ENCODE measurements at places on chromosomes 2 and 18.
A peak's percentile ranks its signal among the peaks of the same experiment; 100 is the strongest.

DNA sequence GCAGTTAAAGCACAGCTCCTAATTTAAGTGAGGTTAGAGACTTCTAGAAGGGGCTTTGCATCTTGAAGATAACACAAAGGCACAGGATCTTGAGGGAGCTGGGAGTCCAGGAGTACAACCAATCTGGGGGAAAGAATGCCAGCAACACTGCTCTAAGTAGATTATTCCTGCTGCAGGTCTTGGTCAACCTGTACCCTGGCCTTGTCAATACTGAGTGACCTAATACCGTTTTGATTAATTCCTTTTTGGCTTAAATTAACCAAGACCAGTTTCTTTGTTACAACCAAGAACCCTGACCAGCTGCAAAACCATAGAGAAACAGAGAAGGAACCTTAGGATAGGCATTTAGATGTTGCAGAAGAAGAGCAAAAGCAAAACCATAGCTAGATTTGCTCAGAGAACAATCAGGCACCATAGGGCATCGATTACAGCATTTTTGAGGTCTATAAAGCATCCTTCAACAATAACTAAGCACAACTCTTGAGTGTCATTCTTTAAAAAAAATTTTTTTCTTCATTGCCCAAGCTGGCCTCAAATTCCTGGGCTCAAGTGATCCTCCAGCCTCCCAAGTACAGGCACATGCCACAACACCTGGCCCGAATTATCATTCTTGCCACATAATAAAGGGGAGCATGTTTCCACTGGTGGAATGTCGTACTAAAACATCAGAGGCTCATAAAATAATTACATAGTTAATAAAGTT is 6.3 kb downstream of the STARD7 start:
- DNase-seq: no peak

GRCh38 chr2:203327901-203328759 is at the start of gene ABI2:
Gene ABI2, plus strand, starts transcription at chr2:203328394. Its CDS starts 121 bp downstream, at chr2:203328515.
- DNase-seq: peak; percentile 91

DNA sequence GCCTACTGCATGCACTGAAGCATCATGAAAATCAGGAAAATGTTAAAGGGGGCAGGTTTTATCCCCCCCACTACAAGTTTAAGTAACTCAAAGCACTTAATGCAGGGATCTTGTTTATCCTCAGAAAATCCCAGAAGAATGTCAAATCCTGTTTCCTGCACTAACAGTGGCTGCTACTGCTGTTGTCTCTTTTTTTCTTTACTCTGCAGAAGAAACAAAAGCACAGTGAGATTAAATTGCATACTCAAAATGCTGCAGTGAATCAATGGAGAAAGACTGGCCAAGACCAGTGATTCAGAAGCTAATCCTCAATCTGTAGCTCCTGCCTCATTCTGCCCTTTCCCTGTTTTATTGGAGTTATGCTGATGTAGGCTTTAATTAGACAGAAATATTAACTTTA is 332.3 kb upstream of the FIGN start:
- DNase-seq: no peak

- peak; percentile 64 for DNase-seq
Measured at GRCh38 chr2:145007093-145007959, 487.4 kb upstream of the ZEB2 start.

DNA sequence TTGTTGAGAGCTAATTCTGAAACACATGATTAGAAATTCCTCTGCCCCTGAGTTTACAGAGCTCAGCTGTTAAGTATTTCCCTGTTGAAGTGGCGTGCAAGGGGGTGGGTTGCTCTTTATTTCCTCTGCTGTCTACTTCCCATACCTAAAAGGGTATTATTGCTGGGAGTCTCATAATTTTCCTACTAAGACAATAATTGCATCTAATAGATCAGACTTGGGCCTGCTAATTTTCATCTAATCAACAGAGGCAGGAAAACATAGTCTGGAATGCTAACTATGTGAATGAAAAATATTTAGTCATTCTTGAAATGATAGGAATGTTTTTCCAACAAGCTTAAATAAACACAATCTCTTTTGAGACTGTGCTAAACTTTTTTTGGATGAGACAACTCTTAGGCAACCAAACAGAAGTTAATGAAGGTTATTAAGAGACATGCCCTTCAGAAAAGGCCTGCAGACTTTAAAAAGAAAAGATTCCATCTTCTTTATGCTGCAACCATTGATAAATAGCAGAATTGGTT is 111.4 kb downstream of the FEZ2 start:
- no peak for DNase-seq

DNA sequence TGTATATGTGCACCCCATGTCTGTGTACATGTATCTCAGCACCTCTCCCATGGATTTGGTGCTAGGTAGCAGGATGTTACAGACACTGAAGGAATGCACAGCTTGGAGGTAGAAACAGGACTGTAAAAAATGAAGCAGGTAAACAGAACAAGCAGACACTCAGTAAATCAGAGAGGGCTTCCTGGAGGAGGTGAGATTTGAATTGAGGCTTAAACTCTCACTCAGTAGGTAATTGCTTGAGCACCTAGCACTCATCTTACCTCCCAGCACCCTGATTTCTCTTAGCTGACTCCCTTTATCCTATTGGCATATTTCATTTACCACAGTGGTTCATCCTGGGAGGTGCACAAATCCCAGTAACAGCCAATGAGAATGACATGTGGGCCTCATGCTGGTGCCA is 537.9 kb upstream of the RAB6C start:
- DNase-seq: no peak

- DNase-seq: no peak
Measured at GRCh38 chr2:207252979-207253645, 87.4 kb upstream of the KLF7 start.

DNA sequence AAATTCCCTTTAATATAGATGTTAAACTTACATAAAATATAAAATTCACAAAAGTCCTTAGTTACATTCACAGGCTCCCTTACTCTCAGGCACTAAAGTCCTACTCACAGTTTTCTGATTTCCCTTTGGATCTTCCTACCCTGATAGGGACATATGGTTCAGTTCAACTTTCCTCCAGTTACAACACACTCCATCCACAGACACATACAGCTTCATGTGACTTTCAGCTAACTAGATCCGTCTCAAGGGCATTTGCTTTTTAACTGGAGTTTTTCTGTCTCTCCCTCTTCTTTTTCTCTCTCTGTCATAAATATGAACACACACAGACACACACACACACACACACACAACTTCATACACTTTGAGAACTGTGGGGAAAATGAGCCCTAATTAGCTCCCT is 419.2 kb downstream of the LRP1B start:
- no peak for DNase-seq

DNA sequence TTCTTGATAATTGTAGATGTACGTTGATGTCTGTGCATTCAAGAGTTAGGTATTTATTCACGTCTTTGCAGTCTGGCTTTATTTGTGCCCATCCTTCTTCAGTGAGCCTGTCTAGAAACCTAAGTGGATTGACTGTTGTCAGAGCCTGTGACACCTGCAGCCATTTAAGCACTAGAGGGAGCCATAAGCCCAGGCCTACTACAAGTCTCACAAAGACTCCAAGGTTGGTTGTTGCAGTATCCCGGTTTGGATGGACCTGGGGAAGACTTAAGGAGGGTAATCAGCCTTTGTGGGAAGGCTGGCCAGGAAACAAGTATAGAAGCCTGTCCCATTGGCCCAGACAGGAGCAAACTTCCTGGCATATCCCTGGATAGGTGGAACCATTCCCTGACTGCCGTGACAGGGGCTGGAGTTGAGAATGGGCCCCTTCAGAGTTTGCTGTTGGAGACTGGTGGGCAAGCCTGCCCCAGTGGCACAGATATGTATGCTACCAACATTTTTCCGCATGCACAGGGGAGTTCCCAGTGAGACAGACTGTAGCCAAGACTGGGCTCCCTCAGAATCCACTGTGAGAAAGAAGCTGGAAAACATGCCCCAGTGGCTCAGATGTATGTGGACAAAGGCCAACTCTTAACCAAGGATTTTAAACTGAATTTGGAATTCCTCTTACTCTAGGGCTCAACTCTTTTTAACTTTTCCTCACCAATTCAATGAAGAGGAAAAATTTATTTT is 9.3 kb upstream of the LRRC30 start:
- DNase-seq: no peak

DNA sequence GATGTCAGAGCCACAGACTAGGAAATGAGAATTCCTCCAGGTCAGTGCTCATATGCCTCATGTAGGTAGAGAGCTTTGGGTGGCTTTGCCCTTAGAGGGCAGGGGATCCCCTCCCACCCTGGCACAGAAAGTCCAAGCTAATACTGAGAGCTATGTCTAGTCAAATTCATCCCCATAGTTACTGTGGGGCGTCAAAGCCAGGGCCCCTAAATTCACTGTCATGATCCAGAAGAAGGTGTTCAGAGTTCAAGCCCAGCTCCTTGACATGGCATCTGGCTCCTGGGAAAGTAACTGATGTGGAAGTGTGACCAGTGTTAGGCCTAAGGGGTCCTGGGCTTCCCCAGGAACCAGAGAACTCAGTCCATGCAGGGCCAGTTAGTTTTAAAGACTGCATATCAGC is 1.8 kb downstream of the THNSL2 start:
- DNase-seq: no peak

- DNase-seq: no peak
Measured at GRCh38 chr2:172415865-172416183, 11.6 kb upstream of the ITGA6 start.

DNA sequence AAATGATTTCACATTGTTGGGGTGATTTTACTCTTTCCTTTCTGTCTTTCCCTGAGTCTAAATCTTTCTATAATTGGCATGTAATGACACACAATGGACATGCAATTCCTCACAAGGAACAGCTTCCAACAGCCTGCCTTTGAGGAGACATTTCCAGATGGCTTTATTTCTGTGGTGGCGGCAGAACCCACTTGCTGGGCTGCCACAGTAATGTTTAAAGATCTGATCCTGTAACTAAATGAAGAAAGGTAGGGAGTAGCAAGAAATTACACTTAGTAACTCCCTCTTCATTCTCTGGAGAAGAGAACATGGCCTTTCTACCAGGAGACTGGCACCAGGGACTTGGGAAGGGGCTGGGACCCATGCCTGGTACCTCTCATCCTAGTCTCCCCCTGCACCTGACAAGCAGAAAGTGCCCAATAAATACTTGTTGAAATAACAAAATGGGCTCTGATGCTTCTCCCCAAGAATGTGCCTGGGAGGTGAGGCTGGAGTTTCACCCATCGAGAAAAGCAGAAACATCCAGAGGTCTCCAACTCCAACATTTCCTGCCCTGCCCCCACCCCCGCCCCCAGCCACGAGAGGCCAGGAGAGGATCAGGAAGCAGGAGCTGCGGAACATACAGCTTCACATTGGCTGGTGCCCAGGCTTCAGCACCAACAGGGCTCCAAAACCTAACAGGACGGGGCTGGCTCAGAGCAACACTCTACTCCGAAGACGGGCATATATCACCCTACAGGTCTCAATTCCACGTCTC is 92.1 kb downstream of the PXDN start:
- DNase-seq: peak; percentile 44

- no peak for DNase-seq
Measured at GRCh38 chr2:20129331-20130159, 78.1 kb upstream of the LAPTM4A start.

DNA sequence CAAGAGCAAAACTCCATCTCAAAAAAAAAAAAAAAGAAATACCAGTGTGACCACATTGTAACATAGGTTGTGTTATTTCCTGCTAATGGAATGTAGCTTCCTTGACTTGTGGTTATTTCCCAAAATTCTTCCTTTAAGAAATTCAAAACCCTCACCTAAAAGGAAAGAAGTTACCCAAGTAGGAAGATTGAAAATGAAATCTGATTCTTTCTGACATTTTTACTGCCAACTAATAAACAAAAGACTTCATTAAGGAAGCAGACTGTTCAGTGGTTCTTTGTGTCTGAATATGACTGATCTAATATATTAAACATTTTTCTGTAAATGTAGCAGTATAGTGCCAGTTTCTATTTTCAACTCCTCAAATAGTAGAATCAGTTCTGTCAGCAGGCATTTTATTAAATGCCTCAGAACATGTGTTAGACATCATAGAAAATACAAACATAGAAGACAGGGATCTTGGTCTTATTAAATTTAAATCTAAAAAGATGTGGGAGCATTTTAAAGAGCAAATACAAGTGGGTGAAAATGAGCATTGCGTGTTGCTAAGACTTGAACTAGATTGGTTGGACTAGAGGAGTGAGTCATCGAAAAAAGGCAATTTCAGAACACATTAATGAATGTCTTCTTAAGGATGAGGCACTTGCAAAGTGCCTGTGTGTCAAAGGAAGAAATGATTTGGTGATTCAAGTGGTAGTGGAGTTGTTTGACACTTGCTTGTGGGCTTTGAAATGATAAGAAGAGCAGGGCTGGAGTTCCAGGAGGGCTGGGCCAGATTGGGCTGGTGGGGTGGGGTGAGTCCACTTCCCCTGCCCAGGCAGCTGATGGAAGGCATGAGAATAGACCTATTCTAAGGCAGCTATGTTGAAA is 53.4 kb downstream of the PKP4 start:
- no peak for DNase-seq

DNA sequence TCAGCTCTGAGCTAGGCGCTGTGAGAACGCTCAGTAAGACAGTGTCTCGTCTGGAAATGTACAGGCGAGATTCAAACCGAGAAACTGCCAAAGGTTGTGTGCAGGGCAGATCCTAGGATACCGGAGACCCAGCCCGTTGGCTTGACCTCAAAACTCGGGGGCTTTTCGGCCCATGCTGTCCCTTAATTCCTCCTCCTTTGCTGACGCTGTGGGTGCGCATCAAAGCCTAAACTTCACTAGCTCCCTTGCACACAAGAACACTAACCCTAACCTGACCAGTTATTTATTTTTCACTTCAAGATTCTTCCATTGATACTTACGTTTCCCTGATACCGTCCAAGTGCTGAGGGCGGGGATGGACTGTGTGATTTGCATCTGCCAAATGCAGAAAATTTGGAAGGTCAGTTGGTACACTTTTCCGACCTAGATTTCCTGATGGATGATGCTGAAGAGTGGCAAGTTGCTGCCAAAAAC is 1.0 kb upstream of the AAK1 start:
- DNase-seq: no peak

DNA sequence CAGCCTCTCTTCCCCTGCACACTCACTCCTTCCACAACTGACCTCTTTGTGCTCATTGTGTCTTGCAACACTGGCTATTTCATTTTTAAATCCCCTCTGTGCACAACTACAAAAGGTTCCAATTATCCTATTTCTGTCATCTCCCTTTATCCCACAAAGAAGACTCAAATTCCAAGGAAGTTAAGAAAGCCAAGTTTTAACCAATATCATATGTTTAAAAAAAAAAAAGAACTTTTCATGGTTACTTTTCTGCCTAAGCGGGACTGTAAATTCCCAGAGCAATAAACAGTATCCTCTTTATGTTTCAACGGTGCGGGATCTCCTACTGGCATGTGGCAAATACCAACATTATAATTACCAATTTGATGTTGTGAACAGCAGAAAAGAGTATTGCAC is 83.8 kb downstream of the DOCK10 start:
- no peak for DNase-seq
